NCI-H2171 (cell line): ENCODE measurements at places on chromosomes 5 and 9.

GRCh38 chr5:160369990-160370712 is at the start of gene C1QTNF2:
Gene C1QTNF2 (minus strand): TSS chr5:160370626. CDS start chr5:160355011, 15,615 bp downstream.
- no peak for DNase-seq

DNA sequence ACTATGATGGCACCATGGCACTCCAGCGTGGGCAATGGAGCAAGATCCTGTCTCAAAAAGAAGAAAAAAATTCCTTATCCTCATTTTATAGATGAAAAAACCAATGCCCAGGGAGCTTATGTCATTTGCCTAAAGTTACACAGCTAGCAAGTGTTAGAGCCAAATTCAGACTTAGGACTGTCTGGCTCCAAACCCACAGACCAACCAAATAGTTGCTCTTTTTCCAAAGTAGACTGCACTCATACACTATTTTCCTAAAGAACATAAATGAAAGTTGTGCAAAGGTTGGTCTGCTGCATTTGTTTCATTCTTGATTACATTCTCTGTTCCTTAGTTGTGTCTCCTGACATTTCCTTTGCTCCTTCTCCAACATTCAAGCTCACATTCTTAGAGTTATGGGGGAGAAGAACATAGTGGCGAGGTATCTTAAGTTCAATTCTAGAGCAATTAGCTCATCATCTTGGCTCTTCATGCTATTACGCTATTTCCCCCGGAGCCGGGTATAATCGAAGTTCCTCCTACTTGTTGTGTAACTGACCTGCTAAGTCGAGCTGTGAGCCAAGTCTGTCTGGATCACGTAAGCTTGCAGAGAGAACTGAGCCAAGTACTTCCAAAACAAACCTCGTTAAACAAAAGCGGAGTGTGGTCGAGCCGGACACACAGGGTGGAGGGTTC is 138.3 kb downstream of the RFK start:
- no peak for DNase-seq

DNA sequence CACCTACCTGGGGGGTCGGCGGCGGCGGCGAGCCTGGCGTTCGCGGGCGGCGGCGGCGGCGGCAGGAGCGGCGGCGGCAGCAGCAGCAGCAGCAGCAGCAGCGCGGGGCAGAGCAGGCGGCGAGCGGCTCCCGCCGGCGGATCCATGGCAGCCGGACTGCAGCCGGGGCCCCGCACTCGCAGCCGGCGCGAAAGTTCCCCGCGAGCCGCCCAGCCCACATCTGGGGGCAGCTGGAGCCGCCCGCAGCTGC is 153 bp downstream of the ADAMTS2 start:
- DNase-seq = no peak

DNA sequence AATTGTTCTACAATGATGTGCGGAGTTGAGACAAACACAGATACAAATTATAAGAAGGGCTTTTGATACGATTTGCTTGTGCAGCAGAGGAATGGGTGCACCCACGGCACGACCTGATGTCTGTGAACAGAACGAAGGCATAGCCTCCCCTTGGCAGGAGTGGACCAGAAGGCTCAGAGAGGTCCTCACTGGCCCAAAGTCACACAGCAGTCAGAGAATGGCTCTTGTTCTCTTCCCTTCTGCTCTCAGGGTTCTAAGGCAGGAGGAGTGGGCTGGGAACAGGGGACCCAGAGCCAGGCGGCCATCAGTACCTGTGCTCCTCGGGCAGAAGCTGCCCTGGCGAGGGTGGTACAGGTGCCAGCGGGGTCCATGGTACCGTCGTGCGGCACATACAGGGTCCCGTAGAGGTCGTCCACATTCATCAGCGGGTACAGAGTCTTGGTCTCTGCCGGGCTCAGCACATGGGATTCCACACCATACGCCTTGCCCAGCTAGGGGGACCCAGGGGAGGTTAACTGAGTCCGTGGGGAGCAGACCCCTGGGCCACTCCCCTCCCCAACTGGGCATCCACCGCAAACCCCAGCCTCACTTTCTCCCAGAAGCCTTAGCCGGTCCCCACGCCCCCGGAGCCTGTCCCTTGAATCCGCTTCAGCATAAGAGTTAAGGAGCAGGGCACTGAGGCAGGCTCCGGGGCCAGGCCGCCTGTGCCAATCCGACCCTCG is 7.0 kb downstream of the SARDH start:
- DNase-seq = no peak

- DNase-seq = no peak
Observed at GRCh38 chr5:73668017-73668416, 42.0 kb downstream of the ARHGEF28 start.

DNA sequence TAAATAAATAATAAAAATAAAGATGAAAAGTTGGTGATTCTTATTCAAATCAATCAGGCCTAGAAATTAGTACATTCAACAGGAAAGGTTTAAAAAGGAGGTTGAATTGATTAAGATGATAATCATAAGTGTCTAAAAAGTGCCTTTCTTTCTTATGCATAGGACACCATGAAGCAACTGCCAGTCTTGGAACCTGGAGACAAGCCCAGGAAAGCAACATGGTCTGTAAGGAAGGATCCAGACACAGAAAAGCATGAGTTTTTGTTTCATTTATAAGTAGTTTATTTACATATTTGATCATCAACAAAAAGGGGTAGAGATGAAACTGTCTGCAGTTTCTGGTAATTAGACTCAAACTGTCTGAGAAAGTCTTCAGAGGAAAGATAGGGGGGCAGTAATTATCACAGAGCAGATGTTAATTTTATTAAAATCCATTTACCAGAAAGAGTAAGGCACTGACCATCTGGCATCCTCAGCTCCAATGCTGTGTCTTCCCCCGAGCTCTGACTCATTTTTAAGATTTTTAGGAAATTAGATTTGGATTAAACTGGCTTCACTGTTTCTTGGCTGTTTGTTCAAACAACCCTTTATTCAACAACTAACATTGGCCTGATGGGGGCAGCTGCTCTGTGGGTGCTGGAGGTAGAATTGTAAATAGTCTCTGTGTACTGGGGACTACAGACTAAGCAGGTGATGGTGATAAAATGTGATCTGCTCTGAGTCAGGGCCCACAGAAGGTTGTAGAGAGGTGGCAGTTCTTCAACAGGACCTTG is 2.7 kb downstream of the RABEPK start:
- no peak for DNase-seq

DNA sequence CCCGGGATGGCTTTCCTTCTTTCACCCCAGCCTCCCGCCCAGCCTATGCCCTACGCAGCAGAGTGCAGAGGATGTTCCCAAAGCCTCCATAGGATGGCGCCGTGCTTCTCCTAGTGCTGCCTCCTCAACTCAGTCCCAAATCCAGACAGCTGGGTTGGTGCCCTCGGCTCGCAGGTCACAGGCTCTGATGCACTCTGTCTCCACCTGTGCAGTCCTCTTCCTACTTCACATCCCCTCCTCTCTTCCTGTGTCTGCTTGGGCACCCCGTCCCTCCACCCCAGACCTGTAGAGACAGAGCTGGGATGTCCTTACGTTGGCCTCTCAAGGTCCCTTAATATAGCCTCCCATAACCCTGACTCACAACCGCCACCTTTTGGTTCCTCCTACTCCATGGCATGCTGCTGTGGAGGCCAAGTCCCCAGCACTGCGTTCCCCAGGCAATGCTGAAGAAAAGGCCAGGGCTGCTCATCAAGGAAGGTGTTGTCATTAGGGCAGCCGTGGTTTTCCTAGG is 314.4 kb downstream of the GADD45G start:
- DNase-seq = no peak

DNA sequence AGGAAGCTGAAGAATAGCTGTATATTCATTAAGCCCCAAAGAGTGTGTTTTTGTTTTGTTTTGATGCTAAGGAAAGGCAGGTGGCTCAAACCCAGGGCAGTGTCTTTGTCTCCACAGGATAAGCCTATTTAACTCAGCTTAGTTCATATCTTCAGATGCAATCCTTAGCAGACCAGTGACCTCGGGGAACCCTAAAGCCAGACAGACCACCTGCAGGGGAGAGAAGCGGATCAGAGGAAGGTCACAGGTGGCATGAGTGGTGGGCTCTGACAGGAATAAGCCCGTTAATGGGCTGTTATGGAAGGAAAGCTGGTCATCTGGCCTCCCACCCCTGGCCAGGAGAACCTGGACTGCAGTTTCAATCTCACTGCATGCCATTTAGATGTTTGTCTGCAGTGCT is 30.8 kb downstream of the TAS2R1 start:
- no peak for DNase-seq

DNA sequence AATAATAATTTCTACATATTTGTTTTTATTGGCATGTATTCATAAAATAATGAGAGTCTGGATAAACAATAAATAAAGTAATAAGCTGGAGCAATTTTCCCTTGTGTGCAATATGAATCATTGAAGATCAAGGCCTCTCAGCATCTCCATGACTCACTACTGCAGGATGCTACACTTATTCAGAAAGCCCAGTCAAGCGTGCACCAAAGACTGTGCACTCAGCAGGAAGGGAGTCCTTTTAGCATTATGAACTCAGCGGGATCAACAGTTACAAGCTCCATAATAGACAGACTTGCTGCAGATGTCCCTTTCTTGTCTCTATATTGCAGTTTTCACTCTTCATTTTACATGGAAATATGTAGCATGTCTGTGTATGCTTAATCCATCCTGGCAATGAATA is 485.3 kb downstream of the CDH9 start:
- peak; percentile 4 for DNase-seq

DNA sequence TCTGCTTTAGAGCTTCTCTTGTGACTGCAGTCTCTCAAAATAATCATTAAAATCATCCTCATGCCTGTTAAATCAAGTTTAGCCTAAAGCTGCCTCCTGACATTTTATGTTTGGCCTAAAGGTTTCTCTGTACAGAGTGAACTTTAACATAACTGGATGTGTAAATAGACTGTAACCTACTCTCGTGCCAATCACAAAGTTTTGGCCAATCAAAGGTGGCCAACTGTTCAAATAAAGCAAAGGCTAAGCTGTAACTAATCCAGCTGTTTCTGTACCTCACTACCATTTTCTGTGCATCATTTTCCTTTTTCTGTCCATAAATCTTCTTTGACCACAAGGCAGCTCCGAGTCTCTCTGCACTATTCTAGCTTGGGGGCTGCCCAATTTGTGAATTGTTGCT is 86.2 kb downstream of the GCNT1 start:
- no peak for DNase-seq

DNA sequence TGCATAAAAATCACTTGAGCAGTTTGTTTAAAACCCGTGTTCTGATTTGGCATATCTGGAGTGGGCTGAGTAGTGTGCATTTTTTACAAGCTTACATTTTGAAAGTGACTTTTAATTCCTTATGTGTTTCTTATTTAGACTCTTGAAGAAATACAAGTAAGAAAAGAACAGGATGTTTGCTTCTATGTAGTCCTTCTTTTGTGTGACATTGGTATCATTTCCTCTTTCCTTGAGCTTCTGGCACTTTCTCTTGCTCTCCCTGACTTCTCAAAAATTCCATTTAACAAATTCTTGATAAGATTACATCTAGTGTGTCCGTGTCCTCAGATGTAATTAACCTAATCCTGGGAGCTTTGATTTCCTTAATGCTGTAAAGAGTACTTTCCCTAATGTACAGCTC is 12.5 kb downstream of the GARNL3 start:
- DNase-seq = no peak

- DNase-seq = no peak
Observed at GRCh38 chr9:4994166-4994890, 9.3 kb downstream of the JAK2 start.

- no peak for DNase-seq
Observed at GRCh38 chr5:82072138-82072537, 100.3 kb downstream of the ATG10 start.

- no peak for DNase-seq
Observed at GRCh38 chr9:27990524-27990923, 417.2 kb upstream of the C9orf72 start.

- no peak for DNase-seq
Observed at GRCh38 chr9:135590486-135591079, 29.0 kb downstream of the PAEP start.

- DNase-seq = peak; percentile 95
Observed at GRCh38 chr9:137070201-137070905, at the start of gene SAPCD2. Gene SAPCD2 (minus strand): TSS chr9:137070557. CDS start chr9:137070460, 97 bp downstream.

GRCh38 chr5:126716861-126717260 is 60.1 kb upstream of the LMNB1 start:
- DNase-seq = no peak

- DNase-seq = no peak
Observed at GRCh38 chr5:135032999-135033861, 798 bp downstream of the PITX1 start.

DNA sequence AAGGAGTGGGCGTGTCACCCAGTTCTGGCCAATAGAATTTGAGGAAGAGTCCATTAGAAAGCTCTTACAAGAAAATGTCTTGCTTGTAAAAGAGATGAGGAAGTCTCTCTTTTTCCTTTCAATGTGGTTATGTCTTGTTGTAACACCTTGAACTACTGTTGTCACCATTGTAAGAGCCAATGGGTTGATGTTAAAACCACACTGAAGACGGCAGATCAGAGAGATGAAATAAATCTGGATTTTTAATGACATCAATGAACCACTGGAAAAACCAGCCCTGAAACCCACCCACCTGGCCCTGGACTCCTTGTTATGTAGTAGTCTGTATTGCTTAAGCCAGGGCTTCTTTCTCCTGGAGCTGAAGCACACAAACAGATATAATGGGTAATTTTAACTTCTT is 83.8 kb upstream of the ERCC6L2 start:
- no peak for DNase-seq

GRCh38 chr9:90825586-90825985 is 24.0 kb downstream of the SYK start:
- DNase-seq = no peak

DNA sequence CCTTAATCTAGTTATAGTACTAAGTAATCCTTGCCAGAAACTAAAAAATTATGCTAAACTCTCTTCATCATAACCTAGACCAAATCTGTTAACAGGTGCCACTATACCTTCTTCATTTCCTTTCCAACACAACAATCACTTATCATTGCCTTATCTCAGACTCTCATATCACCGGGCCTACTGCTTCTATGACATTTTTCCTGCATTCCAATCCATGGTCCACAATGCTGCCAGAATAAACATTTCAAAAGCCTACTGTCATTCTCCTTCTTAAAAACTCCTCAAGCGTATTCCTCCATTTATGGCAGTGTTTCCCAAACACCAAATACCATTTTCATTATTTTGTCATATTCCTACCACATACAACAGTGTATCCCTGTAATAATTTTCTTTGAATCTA is 6.5 kb downstream of the PPP6C start:
- DNase-seq = no peak

- no peak for DNase-seq
Observed at GRCh38 chr9:81729135-81729534, 39.8 kb upstream of the TLE1 start.

- DNase-seq = no peak
Observed at GRCh38 chr5:68538814-68539420, 323.4 kb downstream of the PIK3R1 start.

DNA sequence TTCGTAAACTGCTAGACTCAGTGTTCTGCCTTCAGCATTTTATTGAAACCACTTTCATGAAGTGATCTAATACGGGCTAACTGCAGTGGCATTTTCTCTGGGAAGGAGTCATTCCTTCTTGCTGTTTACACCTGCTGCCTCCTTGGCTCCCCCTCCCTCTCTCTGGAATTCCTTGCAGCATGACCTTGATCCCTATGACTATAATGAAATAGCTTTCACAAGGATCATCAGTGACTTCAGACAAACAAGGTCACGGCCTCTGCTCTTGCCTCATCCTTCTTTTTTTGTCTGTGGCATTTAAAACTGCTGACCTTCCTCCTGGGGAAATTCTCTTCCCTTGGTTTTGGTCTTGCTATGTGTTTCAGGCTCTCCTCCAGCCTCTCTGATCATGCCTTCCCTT is 90.2 kb downstream of the ZNF462 start:
- DNase-seq = no peak

- DNase-seq = no peak
Observed at GRCh38 chr5:145531038-145531734, 304.0 kb downstream of the PRELID2 start.

GRCh38 chr9:96236854-96237550 is 65.0 kb downstream of the HSD17B3 start:
- DNase-seq = no peak
